ENCODE measurements at places on chromosomes 16 and 17.

DNA sequence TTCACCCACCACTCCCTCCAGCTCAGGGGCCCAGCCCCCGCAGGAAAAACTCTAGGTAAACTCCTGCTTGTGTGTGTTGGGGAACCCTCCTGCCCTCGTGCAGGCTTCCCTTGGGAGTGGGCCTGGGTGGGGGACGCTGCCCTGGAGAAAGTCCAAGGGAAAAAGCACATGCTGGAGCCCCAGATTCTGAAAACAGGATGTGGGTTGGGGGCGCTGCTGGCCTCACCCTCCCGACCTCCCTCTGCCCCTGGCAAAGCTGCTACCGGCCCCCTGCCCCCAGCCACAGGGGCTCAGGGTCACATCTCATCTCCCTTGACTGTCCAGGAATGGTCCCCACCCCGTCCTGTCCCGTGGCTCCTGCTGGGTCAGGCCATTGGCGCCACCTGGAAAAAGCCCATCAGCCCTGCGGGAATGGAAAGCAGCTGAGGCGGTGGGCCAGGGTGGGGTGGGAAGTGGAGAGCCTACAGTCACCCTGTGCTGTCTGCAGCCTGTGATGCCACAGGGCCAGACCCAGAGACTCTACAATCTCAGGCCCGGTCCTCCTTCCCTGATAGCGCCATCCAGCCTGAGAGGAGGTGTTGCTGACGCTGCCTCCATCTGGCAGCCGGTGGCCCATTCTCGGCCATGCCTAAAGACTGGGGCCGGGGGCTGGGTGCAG is 2.5 kb upstream of the GJD3 start:
- DNase-seq, result no peak

DNA sequence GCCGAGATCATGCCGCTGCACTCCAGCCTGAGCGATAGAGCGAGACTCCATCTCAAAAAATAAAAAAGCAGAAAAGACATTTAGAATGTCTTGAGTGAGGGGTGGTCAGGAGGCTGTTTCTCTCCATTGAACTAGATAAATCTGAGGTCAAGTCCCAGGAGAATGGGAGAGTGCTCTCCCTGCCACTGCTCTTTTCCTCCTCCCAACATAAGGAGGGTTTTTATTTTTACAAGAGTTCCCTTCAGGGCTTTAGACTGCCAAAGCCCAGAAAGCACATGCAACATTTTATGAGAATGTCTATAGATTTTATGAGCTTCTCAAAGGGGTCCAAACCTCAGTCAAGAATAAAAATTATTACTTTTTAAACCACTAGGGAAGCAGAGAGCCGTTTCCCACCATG is 1.6 kb downstream of the RND2 start:
- DNase-seq, result no peak

DNA sequence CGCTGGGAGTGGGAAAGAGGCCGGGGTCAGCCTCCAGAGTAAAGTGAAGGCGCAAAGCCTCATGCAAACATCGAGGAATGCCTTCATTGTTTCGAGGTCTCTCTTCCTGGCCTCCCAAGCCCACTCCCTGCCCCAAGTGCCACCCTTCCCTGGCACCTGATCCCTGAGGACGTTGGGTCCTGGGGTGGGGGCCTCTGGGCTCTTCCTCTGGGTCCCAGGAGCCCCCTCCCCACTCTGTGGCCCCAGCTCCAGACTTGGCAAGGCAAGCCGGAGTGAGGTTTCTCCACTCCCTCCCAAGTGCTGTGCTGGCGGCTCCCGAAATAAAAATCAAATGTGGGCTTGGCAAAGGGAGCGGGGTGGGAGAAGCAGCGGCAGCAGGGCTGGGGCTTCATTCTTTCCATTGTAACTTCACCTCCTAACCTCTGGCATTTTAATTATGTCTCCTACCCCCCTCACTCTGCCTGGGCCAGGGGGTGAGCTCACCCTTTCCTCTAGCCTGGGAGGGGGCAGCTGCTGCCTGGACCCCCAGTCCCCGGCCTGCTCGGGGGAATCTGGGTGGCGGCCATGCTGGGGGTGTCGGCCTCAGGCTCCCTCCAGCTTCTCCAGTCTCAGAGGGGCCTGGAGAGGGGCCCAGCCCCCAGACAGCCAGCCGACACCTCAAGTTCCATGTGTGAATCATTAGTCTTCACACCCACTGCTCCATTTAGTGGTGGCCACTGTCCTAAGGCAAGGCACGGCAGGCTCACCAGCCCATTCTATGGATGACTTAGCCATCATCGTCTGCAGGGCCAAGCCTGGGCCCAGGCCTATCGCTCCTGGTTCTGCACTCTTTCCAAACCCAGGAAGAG is 14.6 kb upstream of the TMEM92 start:
- no peak for DNase-seq

GRCh38 chr16:46836534-46837530 is 5.9 kb upstream of the C16orf87 start:
- DNase-seq, result no peak

- no peak for DNase-seq
Measured at GRCh38 chr16:78230832-78231231, 131.4 kb downstream of the WWOX start.

DNA sequence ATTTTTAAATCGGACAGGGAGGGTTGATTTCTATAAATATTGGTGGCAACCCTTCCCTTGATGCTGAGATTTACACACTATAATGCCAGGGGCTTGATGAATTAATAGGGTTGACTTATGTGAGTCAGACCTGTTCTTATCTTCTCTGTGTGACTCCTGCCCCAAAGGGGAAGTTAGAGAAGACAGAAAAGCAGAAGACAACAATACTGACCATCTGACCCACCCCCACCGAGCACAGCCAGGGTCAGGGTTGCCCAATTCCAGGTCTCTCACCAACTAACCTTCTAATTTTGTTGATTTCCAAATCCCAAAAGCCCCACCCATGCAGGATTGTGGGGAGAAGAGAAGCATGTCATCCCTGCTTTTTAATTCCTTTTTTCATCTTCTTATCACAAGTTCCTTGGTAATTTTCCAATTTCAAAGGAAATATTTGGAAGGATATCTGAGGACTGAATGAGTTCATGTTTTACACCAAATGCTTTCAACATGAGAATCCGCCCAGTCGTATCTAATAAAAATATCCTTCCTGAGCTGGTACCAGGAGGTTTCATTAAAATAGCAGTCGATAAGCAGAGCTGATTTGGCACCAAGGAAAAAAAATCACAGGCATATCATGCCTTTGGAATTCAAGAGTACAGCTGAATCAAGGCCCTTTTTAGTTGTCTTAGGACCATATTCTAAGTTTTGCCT is 603.4 kb upstream of the CDH11 start:
- no peak for DNase-seq

- no peak for DNase-seq
Measured at GRCh38 chr16:77858060-77858459, 69.7 kb downstream of the VAT1L start.

DNA sequence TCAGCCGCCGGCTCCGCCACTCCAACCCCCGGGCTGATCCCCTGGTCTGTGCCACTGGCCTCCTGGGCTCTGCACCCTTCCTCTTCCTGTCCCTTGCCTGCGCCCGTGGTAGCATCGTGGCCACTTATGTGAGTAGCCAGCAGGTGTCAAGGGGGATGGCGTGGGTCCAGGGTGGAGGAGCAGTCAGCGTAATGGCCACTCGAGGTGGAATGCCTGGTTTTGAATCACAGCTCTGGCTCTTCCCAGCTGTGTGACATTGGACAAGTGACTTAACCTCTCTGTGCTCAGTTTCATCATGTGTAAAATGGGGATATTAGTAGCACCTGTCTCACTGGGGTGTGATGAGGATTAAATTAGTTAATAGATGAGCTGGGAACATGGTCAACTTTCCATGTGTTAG is 2.4 kb upstream of the LAT start:
- DNase-seq, result no peak

- DNase-seq, result no peak
Measured at GRCh38 chr16:9612267-9612666, 520.8 kb downstream of the HAPSTR1 start.

- no peak for DNase-seq
Measured at GRCh38 chr16:56742030-56742984, 12.4 kb downstream of the NUP93 start.

DNA sequence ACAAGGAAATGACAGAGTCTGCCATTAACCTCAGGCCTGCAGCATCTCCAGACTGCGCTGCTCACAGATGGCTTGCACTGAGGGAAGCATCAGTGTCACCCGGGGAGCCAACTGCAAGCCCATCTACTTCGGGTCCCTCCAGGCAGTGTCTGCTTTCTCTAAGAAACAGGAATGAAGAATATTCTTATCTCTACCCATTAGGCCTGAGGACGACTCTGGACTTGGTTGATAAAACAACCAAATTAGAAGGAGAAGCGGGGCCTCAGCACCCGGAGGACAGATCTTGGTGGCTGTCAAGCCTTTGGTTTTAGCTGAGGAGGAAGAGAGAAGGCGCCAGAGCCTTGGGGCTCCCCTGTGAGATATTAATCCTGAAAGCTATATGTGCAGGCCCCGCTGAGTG is 19.5 kb upstream of the MGAT5B start:
- DNase-seq, result no peak

DNA sequence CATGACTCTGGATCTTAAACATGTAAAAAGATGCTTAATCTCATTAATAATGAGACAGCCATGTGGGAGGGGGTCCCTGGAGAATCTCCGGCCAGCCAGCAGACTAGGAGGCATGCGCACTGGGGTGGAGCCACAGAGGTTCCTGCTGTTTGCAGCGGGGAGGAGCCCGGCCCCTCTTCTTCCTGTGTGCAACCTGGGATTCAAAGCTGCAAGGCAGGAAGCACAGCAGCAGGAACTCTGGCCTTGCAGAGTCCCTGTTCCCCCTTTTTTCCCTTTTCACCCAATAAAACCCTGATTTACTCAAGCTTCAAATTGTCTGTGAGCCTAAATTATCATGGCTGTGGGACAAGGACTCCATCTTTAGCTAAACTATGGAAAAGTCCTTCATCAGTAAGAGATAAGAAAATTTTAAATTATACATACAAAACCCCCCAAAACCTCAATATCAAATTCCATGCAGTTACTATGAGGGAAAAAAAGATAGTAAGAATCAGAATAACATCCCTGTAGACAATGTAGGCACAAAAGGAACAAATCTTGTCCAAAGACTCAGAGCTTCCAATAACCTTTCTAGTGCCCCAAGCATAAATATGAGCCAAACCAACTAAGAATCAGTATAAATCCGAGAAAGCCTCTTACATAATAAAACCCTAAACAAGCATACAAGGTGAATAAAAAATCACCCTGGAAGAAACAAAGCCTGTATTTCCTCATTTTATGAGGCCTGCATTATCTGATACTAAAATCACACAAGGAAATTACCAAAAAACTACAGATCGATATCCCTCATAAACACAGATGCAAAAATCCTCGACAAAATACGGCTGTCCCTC is 12.1 kb downstream of the CFDP1 start:
- no peak for DNase-seq

DNA sequence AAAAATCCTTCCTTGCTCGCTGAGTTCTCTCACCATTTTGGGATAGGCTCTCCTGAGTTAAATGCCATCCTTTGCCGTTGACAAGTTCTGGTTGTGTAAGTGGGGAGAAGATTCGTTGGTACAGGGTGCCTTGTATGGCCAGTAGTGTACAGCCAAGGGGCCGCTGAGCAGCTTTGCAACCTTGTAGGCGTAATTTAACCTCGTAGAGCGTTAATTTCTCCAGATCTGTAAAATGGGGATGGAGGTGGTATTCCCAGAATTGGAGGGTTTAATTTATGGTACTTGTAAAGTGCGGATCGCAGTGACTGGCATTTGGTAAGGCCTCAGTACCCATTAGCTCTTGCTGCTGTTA is 1.4 kb downstream of the ARSG start:
- DNase-seq, result no peak

GRCh38 chr17:5888811-5889210 is 181.4 kb upstream of the WSCD1 start:
- DNase-seq, result no peak
